ENCODE measurements at places on chromosomes 6 and 20.
A peak's percentile ranks its signal among the peaks of the same experiment; 100 is the strongest.

- DNase-seq = peak; percentile 49
Observed at GRCh38 chr6:34182751-34183531, 37.1 kb upstream of the GRM4 start.

GRCh38 chr20:41359541-41360011 lies 7.0 kb downstream of the EMILIN3 start:
- no peak for DNase-seq

DNA sequence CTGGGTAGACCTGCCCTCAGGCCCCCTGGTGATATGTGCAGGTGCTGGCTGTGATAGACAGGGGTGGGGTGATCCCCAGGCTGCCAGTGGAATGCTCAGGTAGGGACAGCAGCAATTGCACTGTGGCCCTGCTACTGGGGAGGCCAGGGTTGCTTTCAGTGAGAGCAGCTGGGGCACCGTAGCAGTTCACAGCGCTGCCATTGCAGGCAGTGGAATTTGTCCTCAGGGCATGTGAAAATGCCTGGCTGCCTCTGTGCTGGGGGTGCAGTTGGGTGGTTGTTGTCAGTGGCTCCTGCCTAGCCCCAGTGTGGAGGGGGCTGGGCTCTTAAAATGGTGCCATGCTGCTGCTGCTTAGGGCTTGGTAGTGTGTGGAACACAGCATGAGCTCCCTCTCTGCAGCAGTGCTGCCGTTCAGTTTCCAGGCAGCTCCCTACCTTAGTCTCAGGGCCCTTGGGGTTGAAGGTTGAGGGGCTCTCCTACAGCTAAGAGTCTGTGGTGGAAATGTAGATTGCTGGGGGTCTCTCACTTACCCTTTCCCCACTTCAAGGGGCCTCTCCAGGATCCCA lies 23.6 kb downstream of the GJA10 start:
- no peak for DNase-seq

DNA sequence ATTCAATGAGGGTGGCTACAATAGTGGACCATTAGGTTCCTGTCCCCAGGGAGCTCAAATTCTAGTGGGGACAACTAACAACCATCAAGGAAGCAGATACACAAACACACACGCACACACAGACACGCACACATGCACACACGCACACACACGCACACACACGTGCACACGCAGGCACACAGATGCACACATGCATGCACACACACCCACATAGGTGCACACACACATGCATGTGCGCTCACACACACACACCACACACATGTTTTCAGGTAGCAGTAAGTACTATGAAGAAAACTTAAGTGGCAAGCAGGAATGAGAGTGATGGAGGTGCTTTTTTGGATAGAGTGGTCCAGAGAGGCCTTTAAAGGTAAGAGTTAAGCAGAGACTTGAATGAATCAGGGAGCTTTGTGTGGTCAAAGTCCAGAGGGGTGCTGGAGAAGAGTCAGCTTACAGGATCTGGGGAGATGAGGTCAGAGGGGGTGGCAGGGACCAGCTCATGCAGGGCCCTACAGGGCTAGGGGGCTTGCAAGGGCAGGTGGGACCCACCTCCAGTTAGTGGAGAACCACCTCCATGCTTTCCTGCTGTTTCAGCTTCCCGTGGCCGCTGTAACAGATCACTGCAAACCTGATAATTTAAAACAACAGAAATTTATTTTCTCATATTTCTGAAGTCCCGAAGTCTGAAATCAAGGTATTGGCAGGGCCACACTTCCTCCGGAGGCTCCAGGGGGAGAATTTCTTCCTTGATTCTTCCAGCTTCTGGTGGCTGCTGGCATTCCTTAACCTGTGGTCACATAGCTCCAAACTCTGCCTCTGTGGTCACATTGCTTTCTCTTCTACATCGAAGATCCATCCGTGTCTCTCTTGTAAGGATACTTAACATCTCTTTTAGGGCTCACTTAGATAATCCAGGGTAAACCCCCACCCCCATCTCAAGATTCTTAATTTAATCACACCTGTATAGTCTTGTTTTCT lies 6.9 kb upstream of the NSFL1C start:
- no peak for DNase-seq

All from activated CD4-positive, CD25-positive, alpha-beta regulatory T cell treated with anti-CD3 and anti-CD28 coated beads, Interleukin-2, amount 50 U/mL, for 72 hours (primary cell).